ENCODE measurements at places on chromosomes 4 and X. TPM values are rescaled to one million over a fixed set of nuclear protein-coding genes. Genes with fewer than 3 reads are reported as not detected.

CSAG1 gene
- not detected for total RNA-seq

GRCh38 chr4:35025152-35025834, 1219.0 kb downstream of the ARAP2 start:
- DNase-seq: no peak

- no peak for DNase-seq
These were observed 82.0 kb downstream of the USP46 start for GRCh38 chr4:52576961-52577623.

- no peak for DNase-seq
These were observed 85.9 kb downstream of the OTC start for GRCh38 chrX:38438321-38438720.

P2RY10 gene
- not detected for total RNA-seq

WNK3 gene
- total RNA-seq: 3.9 TPM

DNA sequence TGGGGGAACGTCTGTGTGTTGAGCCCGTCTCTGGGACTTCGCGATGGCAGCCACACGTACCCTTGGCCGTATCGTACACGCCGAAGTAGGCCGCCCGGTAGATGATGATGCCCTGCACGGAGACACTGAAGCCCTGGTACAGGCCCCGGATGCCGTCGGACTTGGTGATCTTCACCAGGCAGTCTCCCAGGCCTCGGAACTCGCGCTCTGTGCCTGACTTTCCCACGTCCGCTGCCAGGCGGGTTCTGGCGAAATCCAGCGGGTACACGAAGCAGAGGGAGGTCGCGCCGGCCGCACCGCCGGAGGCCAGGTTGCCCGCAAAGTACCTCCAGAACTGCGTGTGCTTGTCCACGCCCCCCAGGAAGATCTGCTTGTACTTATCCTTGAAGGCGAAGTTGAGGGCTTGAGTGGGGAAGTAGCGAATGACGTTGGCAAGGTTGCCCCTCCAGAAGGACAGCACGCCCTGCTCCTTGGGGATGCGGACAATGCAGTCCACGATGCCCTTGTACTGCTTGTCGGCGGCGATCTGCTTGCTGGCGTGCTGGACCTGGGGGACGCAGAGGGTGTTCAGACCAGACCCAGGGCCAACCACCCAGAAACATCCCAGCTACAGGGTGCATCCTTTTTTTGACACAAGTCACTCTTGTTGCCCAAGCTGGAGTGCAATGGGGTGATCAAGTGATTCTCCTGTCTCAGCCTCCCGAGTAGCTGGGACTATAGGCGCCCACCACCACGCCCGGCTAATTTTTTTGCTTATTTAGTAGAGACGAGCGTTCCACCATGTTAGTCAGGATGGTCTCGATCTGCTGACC, 2.5 kb downstream of the SLC25A6 start:
- no peak for DNase-seq

- no peak for DNase-seq
These were observed 158.3 kb downstream of the CPE start for GRCh38 chr4:165537028-165537648.

FGG gene
- not detected for total RNA-seq

- no peak for DNase-seq
These were observed 124.0 kb downstream of the TENM3 start for GRCh38 chr4:182367153-182367552.

- no peak for DNase-seq
These were observed 1096.8 kb downstream of the C4orf33 start for GRCh38 chr4:130192787-130193186.

PRPS2 gene
- total RNA-seq: 18.5 TPM

DNA sequence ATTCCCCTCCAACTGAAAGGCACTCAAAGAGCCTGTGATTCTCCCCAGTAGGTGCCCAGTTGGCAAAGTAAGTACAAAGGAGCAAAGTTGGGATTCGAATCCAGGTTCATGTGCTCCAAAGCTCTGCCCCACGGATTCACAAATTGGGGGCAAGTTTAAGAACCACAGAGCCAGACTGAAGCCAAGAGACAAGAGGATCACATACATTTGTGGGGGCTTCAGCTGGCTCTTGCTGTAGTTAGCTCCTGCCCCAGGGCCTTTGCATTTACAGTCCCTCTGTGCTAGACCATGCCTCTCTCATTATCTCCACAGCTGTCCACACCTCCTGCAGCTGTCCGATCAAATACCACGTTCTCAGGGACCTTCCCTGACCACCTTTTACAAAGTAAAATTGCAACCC, 18.8 kb downstream of the PNMA6F start:
- DNase-seq: peak; percentile 57

DNA sequence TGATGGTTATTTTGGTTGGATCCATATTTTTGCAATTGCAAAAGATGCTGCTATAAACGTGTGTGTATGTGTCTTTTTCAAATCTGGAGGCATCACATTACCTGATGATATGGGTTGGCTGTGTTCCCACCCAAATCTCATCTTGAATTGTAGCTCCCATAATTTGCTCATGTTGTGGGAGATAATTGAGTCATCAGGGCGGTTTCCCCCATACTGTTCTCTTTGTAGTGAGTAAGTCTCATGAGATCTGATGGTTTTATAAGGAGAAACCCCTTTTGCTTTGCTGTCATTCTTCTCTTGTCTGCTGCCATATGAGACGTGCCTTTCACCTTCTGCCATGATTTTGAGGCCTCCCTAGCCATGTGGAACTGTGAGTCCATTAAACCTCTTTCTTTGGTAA, 33.4 kb downstream of the APOOL start:
- DNase-seq: no peak

DNA sequence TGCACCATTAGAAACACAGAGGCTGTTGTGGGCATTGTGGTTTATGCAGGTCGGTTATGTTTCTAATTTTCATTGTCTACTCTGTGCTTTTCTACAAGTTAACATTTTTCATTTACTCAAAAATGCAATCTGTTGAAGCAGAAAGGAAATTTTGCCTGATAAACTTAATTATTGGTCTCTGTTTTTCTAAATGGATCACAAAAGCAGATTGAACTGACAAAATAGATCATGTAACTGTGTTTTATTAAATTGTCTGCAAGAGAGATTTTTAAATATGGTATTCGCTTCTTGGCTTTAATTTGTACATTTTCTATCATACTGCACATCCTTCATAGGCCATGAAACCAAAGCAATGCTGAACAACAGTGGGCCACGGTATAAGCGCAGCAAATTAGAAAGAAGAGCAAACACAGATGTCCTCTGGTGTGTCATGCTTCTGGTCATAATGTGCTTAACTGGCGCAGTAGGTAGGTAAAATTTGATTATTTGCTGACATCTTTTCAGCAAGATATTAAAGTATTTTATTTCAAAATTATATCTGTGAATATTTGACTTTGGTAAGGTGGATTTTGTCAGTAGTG, 50.6 kb downstream of the ATP10D start:
- DNase-seq: no peak

DNA sequence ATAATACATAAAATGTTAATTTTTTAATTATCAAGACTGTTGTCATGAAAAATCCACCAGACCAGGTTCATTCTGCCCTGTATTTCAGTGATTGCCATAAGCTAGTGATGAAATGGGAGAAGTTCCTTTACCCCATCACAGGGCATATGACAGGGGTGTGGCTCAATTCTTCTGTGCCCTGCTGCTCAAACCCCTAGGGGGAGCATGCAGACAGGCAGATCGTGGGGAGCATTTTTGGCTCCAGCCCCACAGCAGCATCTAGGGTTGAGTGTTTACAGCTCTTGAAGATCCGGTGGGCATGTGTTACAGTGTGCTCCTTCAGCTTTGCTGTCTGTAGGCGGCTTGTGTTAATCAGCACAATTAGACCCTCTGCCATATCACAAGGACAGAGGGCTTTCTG, 700.7 kb downstream of the PCDH18 start:
- DNase-seq: no peak

NUDT11 gene
- total RNA-seq: 12.8 TPM

- DNase-seq: no peak
These were observed 555.5 kb downstream of the IL15 start for GRCh38 chr4:142191901-142192300.

DNA sequence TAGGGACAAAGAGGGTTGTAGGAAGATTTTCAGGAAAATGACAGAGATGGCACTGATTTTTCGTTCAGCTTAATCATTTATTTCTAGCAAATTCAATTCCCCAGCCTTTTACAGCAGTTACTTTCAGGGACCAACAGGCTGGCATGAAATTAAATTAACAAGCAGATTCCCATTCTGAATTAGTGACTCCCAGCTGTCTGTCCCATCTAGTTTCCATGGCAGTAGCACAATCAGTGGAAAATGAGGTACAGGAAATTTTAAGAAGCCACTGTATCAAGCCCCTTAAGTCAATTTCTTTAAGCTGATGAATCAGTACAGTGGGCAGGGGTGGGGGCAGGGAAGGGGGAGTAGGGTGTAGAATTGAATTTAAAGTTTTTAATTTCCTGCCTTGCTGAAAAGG, 121.1 kb upstream of the TEX13C start:
- DNase-seq: no peak

DNA sequence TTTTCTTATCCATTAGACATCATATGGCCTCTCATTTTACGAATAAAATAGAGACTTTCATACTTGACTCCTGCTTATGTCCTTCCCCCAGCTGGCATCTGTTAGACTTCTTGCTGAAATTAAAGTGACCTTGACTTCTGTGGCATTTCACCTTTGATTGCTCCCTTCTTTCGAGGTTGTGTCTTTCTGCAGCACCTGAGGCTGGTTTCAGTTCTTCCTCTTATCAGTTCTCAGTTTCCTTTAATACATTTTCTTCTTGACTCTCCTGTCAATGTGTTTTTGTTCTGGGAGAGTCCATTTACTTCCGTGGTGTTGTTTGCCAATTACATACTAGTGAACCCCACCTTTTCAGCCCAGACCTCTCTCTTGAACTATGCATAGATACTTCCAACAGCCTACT, 81.6 kb downstream of the RBPJ start:
- DNase-seq: no peak

- DNase-seq: peak; percentile 30
These were observed 13.7 kb downstream of the CTAG1A start for GRCh38 chrX:154598656-154599055.

TNMD gene
- total RNA-seq: not detected

XAGE1A gene
- not detected for total RNA-seq

ARX gene
- not detected for total RNA-seq

SPANXB1 gene
- total RNA-seq: not detected

DNA sequence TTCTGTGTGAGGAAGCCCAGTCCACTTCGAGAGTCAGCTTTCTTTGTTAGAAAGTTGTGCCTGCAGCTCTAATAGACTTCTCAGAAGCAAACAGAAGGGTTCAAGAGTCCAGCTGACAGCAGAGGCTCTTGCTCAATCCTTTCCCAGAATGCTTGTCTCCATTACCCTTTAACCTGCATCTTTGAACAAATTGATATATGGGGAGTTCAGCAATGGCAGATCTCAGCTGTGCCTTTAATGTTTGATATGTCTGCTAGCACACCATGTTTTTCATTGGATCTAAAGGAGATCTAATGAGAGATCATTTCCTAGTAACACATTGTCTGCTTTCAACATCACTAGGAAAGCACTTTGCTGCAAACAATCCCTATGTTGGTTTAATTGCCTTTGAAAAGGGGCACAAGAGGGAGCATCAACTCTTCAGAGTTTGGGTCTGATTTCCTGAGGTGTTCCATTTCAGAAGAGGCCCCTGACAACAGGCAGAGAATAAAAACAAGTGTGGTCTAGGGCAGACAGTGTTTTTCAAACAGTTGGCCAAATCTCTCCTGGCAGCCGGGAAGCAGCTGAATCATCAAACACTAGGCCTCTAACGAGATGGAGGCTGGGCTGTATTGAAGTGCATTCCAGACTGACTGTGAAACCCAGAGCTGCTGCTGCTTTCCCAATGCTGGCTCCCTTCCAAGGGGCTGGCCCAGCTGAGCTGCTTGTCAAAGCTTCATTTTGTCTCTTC, 55.5 kb downstream of the LUZP4 start:
- peak; percentile 97 for DNase-seq

ETDB gene
- not detected for total RNA-seq

GRCh38 chr4:96102541-96103026, 262.7 kb downstream of the PDHA2 start:
- no peak for DNase-seq

DNA sequence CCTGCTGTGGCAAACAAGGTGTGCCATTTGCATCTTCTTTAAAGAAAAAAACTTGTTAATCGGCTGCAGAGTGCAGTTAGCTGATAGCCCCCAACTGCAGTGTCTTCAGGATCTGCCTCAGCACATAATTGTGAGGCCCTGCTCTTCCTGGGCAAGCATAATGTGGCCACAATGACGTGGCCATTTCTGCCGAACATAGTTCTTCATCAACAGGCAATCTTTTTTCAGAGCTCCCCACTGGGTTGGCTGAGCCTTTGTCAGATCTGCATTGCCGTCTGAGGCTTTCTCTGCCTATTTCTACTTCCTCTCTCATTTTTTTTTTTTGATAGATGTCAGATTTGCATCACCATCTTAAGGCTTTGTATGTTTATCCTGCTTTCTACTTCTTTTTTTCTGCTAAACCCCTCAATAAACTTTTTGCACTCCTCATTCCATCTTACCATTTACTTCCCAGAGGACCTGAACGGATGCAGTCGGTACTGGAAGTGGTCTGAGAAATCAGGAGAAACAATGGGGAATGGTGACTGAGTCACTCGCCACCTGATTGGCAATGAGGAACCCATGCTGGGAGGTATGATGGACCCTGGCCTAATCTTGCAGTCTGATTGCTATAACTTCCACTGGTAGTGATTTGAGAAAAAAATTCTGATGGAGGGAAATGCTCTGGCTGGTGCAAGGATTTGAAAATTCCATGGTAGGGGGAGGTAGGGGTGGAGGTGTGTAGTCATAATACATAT, 21.2 kb upstream of the TAB3 start:
- DNase-seq: no peak

DNA sequence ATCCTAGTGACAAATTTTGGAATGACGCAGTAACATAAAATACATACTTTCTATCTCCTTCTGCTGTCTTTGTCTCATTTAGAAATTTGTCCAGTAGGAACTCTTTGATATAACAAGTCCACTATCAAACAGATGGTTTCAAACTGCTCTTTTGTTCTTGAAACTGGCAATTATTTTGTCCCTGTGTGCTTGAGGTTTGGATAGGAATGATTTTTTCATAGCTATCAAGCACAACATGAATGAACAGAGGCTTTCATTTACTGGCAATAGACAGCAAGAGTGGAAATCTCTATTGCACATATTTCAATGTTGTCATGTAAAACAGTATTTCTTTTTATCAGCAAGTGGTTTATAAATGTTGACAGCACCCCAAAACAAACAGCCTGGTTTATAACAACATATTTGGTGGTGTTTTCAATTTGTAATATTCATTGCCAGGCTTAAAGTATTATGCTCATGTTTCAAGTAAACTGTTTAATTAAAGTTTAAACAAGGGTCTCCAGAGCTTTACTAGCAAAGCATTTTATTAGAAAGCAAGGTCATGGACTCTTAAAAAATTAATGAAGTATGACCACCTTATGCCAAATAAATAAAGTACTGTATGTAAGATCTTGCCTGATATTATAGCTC, 60.0 kb downstream of the TIGD2 start:
- DNase-seq: no peak

- DNase-seq: no peak
These were observed 54.5 kb upstream of the FBXW7 start for GRCh38 chr4:152590179-152591031.

GRCh38 chrX:18360867-18361266, 6.4 kb upstream of the SCML2 start:
- no peak for DNase-seq
